ENCODE measurements at places on chromosomes 4 and X.

GRCh38 chrX:120377179-120377578, 15.3 kb downstream of the ATP1B4 start:
- DNase-seq: no peak

- DNase-seq: no peak
These were observed 97.9 kb upstream of the METTL14 start for GRCh38 chr4:118587116-118587831.

- no peak for DNase-seq
These were observed at the start of gene ARHGAP6 for GRCh38 chrX:11665168-11666111. TSS of gene ARHGAP6 (minus strand) at chrX:11665920. CDS start at chrX:11664828, 1,092 bp downstream.

DNA sequence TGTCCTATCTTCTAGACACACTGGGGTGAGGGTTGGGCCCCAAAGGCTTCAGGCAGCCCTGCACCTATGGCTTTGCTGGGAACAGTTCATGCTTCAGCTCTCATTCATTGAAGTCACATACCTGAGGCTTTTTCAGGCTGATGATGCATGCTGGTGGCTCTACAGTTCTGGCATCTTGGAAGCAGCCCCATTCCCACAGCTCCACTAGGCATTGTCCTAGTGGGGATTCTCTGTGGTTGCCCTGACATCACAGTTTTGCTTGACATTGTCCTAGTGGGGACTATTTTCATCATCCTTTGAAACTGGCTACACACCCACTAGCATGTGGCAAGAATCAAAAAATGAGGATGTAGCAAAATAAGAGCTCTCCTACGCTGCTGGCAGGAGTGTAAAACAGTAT, 37.7 kb upstream of the C4orf17 start:
- DNase-seq: no peak

DNA sequence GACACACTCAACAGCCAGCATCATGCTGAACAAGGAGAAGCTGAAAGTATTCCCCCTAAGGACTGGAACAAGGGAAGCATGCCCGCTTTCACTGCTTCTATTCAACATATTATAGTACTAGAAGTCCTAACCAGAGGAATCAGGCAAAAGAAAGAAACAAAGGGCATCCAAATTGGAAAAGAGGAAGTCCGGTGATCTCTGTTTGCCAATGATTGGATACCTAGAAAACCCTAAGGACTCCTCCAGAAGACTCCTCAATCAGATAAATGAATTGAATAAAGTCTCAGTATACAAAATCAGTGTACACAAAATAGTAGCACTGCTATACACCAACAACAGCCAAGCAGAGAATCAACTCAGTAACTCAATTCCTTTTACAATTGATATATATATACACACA, 44.8 kb downstream of the ARFIP1 start:
- no peak for DNase-seq

- DNase-seq: no peak
These were observed 309.2 kb upstream of the EMCN start for GRCh38 chr4:100826808-100827548.

GRCh38 chr4:65599340-65599739, 70.9 kb downstream of the EPHA5 start:
- DNase-seq: no peak

GRCh38 chrX:39331082-39331704, 529.9 kb downstream of the MID1IP1 start:
- no peak for DNase-seq

- no peak for DNase-seq
These were observed 83.9 kb upstream of the PACRGL start for GRCh38 chr4:20616313-20616712.

GRCh38 chr4:125838924-125839323, 524.2 kb downstream of the FAT4 start:
- DNase-seq: no peak

GRCh38 chr4:961351-962230, 11.8 kb downstream of the DGKQ start:
- DNase-seq: no peak

GRCh38 chr4:39978904-39979303, 1.2 kb upstream of the PDS5A start:
- DNase-seq: no peak

DNA sequence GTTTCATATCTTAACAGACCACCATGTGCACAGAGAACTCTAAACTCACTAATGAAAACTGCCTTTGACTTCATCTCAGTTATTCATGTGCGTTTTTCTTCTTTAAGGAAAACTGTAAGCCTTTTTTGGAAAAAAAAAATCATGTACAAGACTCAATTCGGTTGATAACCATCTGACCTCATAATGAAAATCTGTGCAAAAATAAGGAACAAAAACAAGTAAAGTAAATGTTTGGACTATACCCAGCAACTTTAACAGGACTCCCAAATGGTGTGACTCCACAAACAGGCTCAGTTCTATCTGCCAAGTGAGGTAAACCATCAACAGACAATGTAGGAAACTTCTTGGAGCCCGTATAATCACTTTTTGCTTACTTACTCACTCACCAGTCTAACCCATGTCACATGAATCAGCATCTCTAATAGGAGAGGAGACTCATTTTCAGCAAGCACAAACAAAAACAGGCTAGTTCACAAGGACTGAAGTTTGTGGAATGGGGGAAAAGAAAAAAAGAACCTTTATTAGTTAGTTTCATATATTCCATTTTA, 9.3 kb downstream of the APOO start:
- no peak for DNase-seq

- no peak for DNase-seq
These were observed 45.6 kb downstream of the ATRX start for GRCh38 chrX:77740376-77740905.

DNA sequence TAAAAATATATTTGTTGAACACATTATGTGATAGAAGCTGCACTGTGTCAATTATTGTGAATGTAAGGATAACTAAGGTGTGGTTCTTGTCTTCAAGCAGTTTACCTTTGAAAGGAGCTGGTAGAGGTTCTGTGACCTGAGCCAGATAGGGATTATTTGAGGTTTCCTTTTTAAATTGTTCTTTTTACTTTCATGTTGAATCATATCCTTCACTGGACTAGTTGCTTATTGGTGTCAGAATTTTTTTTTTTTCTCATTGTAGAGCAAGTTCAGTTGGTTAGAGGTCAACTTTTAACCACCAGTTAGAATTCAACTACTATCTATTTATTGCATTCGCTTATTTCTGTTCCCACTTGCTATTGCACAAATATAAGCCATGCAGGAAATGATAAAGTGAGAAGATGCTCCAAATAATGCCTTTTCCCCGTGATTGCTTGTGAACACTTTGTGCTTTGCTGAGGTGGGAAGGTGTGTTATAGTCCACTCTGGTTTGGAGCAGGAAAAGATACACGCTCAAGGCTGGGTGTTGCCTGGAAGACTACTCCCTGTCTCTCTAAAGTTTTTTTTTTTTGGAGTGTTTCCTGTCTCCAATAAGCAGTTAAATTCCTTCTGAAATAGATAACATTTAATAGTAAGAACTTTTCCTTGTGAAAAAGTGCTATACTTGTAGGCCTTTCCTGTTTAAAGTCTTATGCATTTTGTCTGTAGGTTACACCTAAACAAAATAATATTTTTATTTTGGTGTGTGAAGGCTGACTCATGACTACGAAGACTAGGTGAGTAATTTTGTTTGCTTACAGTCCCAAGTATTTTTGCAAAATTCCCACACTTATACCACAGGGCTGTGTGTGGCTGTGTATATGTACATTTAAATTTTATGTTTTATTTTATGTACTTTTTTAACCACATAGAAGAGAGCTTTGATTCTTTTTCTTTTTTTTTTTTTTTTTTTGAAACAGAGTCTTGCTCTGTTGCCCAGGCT, 83.8 kb upstream of the LCORL start:
- no peak for DNase-seq

DNA sequence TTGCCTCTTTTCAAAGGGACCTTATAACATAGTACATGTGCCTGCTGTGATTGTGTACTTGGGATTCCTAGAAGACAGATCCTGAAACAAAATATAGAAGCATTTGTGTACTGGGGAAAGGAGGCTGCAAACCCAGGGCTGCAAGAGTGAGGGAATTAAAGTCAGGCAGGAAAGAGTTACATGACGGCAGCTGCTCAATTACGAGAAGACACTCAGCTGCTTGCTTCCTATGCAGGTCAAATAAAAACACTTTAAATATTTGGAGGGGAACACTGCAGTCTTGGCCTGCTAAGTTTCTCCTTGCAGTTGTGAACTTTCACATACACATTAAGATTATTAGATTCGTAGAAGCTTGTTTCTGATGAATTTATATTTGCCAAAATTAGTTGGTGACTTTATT, 191.9 kb upstream of the CXCL13 start:
- no peak for DNase-seq
